ENCODE measurements at places on chromosomes 3 and 15. TPM values are rescaled to one million over a fixed set of nuclear protein-coding genes. Genes with fewer than 3 reads are reported as not detected.

- DNase-seq = peak; percentile 67
Observed at GRCh38 chr3:112074616-112075497, 11.3 kb upstream of the C3orf52 start.

DNA sequence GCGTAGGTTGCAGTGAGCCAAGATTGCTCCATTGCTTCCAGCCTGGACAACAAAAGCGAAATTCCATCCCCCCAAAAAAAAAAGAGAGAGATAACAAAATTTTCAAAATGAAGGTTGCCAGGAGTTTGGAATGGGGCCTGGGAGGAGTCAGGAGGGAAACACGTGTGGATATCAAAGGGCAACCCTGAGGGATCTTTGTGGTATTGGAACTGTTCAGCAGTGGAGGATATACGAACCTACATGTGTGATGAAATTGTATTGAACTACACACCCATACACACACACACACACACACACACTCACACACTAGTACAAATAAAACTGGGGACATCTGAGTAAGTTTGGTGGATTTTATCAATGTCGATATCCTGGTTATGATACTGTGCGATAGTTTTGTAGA, 61.8 kb downstream of the RBPMS2 start:
- DNase-seq = no peak

DNA sequence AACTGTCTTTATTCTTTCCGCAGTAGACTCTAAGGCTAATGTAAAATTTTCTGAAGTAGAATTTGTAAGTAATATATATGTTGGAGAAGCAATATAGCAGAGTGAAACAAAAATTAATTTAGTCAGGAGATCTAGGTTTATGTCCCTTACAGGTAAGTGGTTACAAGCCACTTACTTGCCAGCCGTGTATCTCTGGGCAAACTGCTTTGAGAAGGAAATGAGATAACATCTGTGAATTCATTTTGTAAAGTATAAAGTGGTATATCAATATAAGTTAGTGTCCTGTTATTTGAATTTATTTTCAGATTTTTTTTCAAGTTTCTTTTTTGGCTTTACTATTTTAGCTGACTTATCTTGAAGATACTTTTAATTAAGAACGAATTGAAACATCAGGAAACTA, 5.5 kb downstream of the DAZL start:
- no peak for DNase-seq

DNA sequence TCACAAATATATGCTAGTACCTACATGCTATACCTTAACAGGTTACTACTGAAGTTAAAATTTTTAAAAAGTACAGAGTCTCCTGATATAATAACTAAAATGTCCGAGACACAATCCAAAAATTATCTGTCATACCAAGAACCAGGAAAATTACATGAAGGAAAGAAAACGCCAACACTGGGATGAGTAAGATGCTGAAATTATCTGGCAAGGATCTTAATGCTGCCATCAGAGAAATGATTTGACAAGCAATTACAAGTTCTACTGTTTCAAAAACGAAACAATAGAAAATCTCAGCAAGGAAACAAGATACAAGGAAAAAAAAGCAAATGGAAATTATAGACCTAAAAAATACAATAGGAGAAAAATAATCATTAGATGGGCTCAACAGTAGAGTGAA, 92.5 kb downstream of the UBE3A start:
- DNase-seq = no peak

DNA sequence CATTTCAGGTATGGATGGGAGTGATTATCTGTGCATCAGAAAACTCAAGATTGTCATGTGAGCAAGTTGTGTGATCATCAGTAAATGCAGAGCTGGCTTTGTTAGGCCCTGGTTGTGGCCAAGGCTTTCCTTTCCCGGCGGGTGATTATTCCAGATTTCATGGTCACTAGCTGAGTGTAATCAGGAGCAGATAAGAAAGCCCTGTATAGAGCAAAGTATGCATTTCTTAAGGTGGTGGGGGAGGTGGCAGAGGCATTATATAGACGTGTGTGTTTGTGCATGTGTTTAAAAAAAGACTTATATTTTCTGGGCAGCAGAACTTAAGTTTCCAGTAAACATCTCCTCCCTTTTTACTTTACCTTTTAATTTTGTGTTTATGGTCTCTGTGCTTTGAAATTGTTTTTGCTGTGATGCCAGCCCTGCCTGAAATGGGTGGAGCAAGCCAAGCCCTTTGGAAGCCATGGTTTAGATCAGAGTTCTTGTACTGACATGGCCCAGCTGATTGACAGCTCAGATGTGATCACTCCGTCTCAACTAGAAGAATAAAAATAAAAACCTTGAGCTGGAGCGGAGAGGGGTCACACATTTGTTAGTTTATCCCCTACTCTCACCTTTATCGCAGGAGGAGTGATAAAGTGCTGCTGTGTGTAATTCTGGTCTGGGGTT, 22.2 kb downstream of the SMAD3 start:
- DNase-seq = no peak

- no peak for DNase-seq
Observed at GRCh38 chr3:78455712-78456433, 1311.9 kb downstream of the ROBO1 start.

DNA sequence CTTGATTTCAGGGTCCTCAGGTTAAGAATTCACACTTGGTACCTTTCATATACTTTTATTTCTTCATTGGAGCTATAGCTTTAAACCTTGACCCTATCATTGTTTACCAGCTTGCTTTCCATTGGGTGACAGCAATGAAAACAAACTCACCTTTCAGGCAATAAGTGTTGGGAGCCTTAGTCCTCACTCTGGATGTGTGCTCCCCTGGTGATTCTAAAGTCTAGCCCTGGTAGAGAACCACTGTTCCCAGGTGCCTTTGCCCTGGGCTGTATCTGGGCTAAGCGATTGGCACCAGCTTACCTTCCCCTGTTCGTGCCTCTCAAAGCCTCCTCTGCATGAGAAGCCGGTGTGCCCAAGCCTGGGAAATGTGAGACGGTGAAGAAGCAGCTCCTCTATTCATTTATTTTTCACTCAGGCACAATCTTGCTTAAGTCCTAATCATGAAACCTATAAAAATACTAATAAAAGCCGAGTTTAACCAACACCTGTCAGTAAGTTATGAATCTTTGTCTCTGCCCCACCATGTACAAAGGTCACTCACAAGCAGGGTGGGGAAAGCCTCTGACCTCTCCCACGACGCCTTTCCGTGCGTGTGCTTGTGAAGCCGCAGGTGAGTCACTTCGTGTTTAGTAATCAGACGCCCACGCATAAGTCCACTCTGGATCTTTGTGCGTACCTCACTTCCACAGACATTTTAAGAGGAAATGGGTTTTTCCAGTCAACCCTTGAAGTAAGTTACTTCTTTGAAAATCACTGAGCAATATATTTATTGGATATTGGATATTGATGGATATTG, 12.8 kb upstream of the ARRDC4 start:
- no peak for DNase-seq

DNA sequence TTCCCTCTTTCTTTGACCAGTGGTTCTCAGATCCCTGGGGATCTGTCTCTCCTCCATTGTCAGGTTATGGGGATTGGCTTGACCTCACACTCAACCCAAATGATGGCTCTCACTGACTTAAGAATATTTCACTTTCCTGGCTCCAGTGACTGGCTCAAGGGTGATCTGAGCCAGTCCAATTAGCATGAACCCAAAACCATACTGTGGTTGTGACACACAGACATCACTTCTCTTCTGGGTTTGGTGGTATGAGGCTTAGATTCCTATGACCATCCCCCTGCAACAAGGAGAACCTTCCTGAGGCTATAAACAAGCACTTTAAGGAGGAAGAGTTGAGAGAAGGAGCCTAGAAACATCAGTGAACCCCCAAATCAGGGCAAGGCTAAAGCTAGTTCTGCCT, 85.8 kb downstream of the KCNAB1 start:
- DNase-seq = no peak

GRCh38 chr15:63088533-63089245, 33.0 kb upstream of the LACTB start:
- no peak for DNase-seq

DNA sequence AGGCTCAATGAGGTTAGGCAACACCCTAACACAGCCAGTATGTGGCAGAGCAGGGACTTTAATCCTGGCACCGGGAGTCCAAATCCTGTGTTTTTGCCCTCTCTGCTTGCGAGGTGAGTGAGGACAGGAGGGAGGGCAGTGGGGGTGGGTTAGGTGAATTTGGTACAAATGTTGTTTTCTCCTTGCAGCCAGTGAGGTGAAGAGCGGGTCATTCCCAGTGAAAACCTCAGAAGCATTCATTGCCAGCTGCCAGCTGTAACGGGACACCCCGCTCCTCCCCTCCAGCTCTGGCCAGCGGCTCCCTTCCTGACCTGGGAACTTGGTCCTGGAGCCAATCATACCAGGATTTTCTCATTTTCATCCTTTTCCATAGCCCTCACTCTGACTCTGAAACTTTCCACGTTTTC, 45.7 kb upstream of the RAB6B start:
- DNase-seq = no peak

- no peak for DNase-seq
Observed at GRCh38 chr15:83012076-83012426, 612 bp upstream of the C15orf40 start.

TMEM207 gene
- total RNA-seq = not detected

KCNAB1 gene
- 0.70 TPM for total RNA-seq

DUOXA2 gene
- total RNA-seq = not detected

NEK11 gene
- total RNA-seq = 2.3 TPM

LRRC3B gene
- total RNA-seq = not detected

HCN4 gene
- 0.06 TPM for total RNA-seq

Data from glomerular endothelial cell (primary cell).